ENCODE measurements at places on chromosomes 3 and 15.
A peak's percentile ranks its signal among the peaks of the same experiment; 100 is the strongest.

DNA sequence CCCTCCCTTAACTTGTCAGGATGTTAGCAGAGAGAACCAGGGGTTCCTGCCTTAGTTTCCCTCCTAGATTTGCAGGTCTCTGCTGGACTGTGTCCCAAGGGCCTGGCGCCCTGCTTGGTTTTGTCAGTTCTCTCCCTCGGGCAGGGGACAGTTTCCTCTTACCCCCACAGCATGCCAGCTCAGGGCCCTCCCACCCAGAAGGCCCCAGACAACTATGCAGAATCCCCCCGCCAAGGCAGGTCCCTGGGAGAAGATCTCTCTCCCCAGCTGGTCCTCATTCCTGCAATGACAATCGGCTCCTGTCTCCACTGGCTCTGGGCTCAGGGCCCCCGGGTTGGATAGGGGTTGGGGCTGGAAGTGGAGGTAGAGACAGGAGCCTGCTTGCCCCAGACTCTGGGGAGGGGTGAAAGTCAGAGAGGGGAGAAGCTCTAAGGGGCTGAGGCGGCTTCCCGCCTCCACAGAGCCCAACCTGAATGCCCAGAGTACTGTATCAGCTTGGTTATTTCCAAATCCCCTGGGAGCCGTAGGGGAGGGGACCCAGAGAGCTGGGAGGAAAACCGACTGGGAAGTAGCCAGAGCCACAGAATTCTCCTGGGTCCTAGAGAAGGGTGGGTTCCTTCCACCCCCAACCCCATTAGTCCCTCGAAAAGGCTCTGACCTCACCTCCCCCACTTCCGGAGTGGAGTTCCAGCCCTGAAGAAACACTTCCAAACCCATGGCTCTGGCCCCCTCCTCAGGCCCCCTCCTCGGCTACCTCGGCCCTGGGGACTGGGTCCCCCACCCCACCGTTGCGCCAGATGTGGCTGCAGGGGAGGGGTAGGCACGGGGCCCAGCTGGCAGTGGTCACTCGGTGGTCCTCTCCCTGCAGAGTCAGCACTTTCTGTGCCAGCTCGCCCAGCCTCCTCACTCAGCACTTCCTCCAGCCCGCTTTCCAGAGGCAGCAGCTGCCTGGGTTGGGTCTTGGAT, 3.8 kb upstream of the LOXL1 start:
- DNase-seq, result no peak

GRCh38 chr3:12983319-12983718, 89.9 kb downstream of the IQSEC1 start:
- no peak for DNase-seq

- no peak for DNase-seq
Observed at GRCh38 chr3:72821161-72821781, 27.0 kb downstream of the SHQ1 start.

DNA sequence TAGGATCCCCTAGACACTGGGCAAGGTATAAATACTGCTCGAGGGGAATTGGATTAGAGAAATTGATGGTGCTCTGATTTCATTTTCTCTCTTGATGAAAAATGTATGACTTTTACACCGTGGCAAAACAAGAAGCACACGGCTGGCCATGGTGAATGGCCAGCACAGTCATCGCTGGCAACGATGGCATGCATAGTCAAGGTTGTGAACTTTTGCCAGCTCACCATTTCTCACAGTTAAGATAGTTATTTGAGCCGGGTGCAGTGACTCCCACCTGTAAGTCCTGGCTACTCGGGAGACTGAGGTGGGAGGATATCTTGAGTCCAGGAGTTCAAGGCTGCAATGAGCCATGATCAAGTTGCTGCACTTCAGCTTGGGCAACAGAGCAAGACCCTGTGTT, 95.4 kb downstream of the HMG20A start:
- no peak for DNase-seq

DNA sequence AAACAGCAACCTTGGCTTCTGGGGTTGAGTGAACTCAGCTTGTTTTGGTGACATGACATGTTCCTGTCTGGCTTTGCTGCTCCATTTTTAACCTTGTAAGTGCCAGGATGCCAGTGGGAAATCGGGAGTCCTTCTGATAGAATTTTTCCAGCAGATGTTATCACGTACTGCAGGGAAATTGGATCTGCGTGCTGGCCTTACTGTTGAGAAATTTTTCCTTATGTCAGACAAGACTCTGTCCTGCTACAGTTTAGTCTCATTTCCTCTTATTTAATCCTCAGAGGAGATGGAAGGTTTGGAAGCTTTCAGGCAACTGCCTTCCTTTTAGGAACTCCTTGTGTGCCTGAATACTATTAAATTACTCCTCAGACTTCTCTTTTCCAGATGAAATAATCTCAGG, 80.6 kb downstream of the PGPEP1L start:
- DNase-seq, result no peak

DNA sequence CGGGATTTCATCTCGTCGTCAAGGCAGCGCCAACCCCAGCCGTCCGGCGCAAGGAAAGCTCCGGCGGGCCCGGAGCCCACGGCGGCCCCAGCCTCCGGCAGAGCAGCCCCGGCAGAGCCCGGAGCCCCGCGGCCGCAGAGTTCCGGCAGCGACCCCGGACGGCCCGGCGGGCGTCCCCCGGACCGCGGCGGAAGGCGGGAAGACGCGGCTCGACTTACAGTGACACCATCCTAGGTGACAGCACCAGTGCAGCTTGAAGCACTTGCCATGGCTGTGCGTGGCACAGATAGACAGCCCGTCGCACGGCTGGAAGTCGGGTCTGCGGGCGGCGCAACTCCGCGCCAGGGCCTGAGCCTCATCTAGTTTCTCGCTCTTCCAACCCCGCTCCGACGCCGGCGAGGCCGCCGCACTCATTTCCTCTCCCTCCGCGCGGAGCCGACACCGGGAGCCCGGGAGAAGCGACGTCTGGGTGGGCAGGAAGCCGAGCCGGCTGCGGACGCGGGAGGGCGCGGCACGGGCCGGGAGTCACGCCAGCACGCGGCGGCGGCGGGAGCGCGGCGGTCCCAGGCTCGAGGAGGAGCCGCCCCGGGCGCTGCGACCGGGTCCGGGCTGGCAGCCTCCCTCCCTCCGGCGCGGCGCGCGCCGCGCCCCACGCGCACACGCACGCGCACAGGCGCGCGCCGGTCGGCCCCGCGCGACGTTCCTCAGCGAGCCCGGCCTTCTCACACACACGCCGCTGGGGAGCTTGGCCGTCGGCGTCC, at the start of gene C3orf70:
C3orf70 (minus strand) TSS at position 651 of the 761 bp plus-strand sequence; CDS start at position 414, 237 bp downstream.
- DNase-seq, result peak; percentile 3

Data from stimulated activated naive CD4-positive, alpha-beta T cell treated with Interleukin-2 at 50 U/mL for 16 hours (primary cell).